ENCODE measurements at places on chromosomes 7 and 10.

DNA sequence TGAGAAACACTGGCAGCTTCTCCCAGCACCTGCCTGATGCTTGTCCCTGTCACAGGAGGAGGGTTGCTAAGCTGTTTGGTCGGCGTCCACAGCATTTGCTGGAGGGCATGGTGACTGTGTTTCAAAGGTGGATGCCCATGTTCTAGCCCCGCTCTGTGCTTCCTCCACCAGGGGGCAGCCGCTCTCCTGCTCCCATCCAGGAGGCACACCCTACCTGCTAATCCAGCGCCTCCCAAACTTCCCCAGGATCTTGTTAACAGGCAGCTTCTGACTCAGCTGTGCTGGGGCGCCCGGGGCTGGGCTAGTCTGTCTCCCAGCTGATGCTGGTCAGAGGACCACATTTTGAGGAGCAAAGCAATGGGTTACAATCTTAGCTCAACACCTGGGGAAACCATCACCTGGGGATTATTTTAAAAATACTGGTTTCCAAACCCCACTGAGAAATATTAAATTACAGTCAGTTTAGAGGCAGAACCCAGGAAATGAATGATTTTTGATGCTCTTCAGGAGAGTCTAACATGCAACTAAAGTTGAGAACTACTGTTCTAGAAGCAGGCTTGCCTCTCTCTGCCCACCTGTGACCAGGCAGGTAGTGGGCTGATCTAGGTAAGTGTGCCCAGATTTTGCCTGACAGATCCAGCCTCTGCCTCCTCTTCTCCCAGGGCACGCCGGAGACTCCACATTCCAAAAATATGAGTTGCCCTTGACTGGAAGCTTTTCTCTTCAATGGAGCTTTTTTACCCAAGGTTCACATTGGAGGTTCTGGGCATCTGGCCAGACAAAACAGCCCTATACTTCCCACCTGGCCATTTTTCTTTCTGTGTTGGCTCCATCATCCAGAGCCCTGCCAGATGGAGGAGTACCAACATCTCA, 92.7 kb upstream of the GPR26 start:
- no peak for DNase-seq

DNA sequence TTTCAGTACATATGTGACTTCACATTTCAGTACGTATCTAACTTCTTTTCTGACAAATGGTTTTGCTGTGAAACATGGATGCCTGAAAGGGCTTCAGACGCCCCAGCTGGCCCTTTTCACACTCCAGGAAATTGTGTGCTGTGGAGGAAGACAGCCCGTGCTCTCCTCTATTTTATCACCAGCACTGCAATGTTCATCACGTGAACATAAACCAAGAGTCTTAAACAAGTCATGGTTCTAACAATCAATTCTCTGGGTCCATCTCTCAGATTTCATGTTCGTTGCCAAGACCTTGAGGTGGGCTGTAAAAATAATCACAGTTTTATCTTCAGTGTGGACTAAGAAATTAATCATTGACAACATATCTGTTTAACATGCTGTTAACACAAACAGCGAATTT, 141.2 kb downstream of the WDR37 start:
- no peak for DNase-seq

- DNase-seq = no peak
Observed at GRCh38 chr7:79608005-79608404, 154.5 kb upstream of the MAGI2 start.

- no peak for DNase-seq
Observed at GRCh38 chr10:5461203-5461588, 38.2 kb downstream of the CALML5 start.

DNA sequence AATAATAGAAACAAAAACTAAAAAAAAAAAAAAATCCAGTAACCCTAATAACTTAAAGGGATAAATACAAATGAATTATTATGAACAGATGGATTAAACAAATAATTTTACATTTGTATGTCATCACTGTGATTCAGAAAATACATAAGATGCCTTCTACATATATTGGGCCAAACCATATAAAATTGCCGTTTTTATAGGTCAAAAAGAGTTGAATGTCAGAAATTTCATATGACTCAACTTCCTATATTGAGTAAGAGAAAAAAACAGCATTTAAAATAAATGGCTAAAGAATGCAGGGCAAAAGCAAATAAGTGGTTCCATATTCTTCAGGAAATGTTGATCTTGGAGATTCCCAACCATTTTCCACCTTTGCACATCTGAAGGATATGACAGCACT, 9.4 kb downstream of the SLC35B4 start:
- DNase-seq = no peak

- no peak for DNase-seq
Observed at GRCh38 chr10:47049906-47050305, 138.7 kb downstream of the PTPN20 start.

GRCh38 chr10:69936091-69936490, 116.6 kb upstream of the MACROH2A2 start:
- DNase-seq = no peak

- DNase-seq = no peak
Observed at GRCh38 chr10:102131286-102132170, 1.3 kb upstream of the PPRC1 start.

GRCh38 chr7:135512135-135512887, 2.4 kb upstream of the CNOT4 start:
- DNase-seq = peak; percentile 65

DNA sequence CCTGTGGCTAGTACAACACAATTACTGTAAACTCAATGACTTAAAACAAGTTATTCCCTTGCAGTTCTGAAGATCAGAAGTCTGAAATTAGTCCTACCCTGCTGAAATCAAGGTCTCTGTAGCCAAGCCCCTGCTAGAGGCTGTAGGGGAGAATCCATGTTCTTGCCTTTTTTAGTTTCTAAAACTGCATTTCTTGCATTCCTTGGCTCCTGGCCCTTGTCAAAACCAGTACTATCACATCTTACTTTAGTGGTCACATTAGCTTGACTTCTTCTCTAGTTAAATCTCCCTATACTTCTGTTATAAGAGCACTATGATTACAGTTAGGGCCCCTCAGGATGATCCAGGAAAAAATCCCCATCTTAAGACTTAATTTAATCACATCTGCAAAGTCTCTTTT, 567.0 kb downstream of the GFRA1 start:
- DNase-seq = no peak

GRCh38 chr10:423178-423577, 266.3 kb downstream of the DIP2C start:
- DNase-seq = no peak

GRCh38 chr7:114051871-114052331, 133.1 kb upstream of the PPP1R3A start:
- DNase-seq = no peak

DNA sequence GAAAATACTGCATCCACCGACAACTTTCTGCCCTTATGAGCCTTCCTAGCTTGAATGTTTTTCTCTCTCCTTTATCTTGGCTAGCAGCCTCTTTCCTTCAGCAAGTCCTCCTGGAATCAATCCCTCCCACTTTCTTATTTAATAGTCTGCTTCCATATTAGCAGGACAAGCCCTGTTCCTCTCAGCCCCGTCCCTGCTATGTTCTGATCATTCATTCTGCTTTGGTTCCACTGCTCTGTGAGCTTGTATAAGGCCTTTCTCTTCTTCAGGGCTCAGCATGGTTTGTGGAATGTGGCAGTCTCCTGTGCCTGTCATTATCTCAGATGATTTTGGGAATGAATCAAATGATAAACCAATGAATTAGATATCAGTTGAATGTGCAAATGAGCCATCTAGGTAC, 420.1 kb downstream of the DPP6 start:
- DNase-seq = no peak

GRCh38 chr7:102415685-102416225, 17.6 kb upstream of the ORAI2 start:
- peak; percentile 61 for DNase-seq

DNA sequence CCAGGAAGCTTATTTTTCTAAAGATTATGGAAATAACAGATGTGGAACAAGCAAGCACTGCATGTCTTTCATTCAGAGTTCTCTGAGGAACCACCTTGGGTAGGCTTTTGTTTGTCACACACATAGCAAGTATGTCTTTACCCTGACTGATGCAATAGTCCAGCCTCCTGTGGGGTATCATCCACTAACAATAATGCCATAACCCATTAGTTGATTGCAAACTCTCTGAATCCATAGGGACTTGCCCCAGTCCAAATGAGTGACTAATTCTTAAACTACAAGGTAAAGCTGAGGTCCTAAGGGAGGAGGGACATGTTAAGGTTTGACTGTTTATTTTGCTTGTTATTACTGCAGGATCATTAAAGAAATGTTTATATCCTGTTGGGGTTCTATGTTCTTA, 151.4 kb upstream of the PRPS1L1 start:
- no peak for DNase-seq

GRCh38 chr7:48473205-48473865, 302.1 kb downstream of the ABCA13 start:
- no peak for DNase-seq

DNA sequence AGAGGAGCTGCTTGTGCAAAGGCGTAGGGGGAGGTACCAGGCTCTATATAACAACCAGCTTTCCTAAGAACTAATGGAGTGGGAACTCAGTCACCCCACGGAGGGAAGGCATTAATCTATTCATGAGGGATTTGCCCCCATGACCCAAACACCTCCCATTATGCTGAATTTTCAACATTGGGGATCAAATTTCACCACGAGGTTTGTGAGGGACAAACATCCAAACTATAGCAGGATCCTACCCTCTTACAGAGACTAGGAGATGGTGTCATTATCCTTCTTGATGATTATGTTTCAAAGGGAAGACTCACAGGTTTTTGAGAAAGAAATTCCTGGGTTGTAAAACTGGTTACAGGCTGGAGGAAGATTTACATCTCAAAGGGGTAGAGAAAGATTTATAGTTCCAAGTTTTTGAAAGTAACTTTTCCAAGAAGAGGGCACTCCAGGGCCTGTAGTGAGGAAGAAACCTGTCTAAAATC, 295.0 kb upstream of the DKK1 start:
- DNase-seq = no peak

DNA sequence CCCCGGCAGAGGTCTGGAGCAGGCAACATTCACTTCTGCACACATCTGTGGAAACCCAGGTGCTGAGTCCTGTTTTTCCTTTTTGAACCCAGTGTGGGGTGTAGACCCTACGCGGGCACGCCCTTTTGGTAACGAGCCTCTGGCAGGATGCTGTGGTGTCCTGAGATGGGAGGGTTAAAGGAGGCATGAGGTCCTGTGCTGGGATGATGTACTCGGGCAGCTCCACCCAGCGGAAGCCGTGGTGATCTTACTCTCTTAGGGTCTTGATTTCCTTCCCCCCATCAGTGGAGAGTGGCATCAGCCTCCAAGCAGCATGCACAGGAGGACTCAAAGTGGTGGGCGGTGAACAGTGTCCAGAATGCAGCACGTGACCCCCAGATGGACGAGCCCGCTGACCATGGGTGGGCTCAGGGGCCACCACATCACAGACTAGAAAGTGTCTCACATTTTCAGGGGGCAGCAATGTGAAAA, 148.6 kb downstream of the DNAJB6 start:
- peak; percentile 29 for DNase-seq

DNA sequence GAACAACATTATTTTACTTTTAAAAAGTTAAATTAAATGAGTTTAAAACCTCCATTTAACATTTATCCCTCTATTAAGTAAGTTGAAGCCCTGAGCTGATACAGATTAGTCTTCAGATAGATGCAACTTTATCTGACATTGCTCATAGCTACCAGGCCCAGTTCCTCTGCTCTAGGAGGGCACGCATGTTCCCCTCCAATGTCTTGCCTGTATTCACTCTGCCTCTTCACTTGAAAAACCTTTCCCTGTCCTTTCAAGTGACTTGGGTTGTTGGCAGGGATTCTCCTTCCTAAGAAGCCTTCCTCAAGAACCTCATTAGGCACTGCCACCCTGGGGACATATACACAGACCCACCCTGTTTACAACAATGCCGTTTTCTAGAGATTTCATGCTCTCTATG, 270.4 kb downstream of the RELN start:
- no peak for DNase-seq

- DNase-seq = no peak
Observed at GRCh38 chr10:8227246-8227645, 172.8 kb downstream of the GATA3 start.

- DNase-seq = no peak
Observed at GRCh38 chr7:101874028-101874427, 56.6 kb downstream of the CUX1 start.

DNA sequence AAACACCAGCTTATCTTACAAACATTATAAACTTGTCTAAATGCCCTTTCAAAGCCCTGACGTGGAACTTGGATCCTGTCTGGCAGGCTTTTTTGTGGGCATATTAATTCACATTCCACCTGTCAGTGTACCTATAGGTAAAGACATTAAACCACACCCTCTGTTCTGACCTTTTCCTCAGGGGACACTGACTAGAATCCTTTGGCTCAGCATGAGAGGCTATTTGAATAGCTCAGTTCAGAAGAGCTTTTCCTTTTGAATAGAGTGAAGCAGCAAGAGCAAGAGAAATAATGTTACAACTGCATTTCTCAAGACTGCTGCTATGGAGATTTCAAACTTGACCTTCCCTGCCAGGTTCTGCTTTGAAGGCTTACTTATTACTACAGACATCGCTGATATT, 76.9 kb downstream of the CYP51A1 start:
- no peak for DNase-seq

DNA sequence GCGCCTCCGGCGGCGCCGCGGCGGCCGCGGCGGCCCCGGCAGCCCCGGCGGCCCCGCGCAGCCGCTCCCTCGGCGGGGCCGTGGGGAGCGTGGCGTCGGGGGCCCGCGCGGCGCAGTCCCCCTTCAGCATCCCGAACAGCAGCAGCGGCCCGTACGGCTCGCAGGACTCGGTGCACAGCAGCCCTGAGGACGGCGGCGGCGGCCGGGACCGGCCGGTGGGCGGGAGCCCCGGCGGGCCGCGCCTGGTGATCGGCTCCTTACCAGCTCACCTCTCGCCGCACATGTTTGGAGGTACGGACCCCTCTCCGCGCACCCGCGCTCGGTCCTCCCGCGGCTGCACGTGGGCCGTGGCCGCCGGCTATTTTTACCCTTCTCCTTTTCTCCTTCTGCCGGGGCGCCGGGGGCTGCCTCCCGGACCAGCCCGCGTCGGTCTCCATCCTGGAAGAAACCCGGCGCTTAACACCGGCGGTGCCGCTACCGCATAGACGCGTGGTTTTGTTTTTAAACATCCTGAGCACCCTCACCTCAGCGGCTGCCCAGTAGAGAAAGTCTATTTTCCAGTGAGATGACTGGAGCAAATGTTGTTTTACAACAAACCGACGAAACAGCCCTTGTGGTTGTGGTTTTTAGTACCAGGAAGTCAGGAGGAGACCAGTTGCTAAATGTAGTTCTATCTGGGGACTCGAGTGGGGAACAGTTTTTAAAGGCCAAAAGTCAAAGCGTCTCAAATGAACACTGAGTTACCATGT, 1.3 kb downstream of the ZNRF2 start:
- DNase-seq = peak; percentile 68

GRCh38 chr7:118758582-118758981, 534.1 kb downstream of the ANKRD7 start:
- DNase-seq = no peak

- no peak for DNase-seq
Observed at GRCh38 chr10:14593806-14594205, 180.9 kb downstream of the FAM107B start.
